ENCODE measurements at places on chromosomes 7 and 10.

DNA sequence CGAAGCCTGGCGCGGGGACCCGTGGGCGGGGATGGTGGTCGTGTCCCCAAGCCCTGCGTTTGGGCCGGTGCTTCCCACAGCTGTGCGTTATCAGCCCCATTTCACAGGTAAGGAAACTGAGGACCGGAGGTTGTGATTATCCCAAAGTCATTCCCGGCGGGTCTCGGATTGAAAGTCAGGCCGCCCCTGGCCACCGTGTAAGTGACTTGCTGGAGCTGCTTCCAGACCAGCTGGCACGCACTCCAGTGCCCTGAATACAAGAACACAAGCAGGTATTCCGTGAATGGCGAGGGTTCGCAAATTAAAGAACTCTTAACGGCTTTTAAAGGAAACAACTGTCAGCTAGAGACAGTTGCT lies 675 bp upstream of the ATE1 start:
- no peak for DNase-seq

DNA sequence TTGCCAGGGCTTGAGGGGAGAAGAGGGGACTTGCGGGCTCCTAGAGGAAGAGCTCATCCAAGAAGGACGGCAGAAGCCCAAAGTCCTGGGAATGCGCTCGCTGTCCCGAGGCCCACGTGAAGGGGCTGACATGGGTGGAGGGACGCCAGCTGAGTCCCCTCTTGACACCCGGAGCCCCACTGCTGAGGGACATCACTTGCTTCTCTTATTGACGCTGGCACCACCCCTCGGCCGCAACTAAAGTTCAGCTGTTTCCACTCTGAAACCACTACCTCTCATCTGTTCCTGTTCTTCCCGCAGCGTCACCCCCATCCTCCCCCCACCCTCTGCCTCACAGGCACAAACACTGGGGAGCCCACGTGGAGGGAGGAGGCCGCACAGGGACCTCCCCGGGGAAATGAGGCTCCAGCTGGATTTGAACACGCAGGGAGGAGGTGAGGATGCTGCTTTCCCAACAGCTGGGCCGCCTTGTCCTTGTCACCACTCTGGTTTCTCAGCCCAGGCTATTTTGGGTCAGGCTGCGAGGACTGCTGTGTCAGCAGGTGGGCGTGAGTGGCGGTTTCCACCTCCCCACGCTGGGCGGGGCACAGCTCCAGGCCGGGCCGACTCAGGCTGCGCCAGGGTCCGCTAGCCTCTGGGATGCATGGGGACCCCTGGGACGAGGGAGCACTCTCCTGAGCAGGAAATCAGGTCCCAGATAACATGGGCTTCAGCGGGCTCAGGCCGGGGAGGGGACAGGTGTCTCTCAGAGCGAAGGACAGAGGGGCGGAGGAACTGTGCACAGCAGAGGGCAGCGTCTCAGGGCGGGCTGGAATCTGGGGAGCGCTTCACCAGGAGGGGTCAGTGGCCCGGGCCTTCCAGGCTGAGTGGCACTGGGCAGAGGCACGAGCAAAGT lies 156.3 kb downstream of the ZNF248 start:
- DNase-seq = no peak

- no peak for DNase-seq
Observed at GRCh38 chr7:37698276-37698675, 14.7 kb downstream of the GPR141 start.

DNA sequence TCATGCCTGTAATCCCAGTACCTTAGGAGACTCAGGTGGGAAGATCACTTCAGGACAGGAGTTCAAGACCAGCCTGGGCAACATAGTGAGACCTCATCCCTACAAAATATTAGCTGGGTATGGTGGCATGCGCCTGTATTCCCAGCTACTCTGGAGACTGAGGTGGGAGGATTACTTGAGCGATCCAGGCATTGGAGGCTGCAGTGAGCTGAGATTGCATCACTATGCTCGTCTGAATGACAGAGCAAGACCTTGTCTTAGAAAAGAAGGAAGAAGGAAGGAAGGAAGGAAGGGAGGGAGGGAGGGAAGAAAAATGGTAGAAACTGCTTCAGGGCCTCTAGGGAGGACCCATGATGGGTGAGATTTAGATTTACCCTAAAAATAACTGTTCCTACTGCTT lies 112.3 kb downstream of the SPDYE5 start:
- no peak for DNase-seq

DNA sequence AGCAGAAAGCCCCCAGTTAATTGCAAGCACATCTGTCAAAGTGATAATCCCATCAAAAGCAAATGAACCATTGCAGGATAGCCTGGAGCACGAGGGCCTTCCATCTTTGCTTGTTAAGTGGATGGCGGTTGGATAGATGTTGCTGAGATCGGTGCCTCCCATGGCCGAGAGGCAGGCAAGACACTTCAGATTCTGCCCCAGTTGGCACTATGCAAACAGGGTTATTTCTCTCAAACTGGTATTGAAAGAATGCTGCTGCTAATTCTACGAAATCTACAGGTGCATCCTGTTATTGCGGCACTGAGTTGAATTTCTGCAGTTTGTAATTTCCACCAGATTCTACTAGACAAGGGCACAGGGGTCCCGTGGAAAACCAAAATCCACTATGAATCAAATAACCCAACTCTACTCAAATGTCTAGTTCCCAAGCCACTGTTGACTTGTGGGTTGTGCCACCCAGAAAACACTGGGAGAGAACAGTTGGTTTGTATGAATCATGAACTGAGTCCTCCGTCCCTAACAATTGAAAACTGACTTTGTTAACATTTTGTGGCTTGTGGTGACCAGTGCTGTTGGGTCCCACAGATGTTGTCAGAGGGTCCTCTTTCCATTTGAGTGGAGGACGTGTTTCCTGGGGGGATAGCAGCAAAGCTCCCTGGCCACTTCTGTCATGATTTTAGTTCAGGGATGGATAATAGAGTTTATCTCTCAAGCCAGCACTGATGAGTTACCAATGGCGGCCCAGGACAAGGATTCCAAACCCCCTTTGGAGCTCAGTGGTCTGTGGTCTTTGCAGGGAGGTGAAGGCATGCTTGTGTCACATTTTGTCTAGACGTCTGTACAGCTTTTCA lies 7.1 kb upstream of the IL2RA start:
- DNase-seq = no peak

- DNase-seq = peak; percentile 31
Observed at GRCh38 chr7:25798344-25798743, 353.7 kb upstream of the NFE2L3 start.

GRCh38 chr10:77180794-77181193 lies 456.8 kb downstream of the KCNMA1 start:
- peak; percentile 72 for DNase-seq

DNA sequence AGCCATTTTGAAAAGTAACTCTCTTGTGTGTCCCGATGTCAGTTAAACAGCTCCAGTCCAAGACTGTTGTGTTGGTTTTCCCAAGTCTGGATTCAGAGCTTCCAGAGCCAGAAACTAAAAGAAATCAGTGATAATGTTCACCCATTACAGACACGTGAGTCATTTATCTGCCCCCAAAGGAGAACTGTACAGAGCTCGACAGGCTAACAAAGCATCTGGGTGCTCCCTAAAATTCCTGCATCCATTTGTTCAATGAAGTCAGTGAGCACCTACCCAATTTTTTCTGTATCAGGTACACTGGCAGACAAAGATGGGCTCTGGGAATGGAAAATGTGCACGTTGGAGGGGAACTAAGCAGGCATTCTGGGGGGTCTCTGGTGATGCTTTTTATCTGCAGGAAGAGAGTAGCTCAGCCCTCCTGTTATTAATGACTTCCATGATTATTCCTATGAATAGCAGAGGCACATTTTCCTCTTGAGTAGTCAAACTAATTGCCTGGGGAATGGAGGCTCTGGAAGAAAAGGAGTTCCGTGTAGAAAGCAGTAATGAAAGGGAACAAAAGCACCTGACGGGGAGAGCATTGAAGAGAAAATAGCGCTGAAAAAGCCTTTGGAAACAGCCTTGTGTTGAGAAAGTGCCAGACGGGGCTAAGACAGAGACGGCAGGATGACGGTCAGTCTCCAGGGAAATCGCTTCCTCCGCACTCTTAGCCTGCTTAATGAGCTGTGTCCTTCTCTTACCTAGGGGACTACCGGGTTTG lies 75.3 kb downstream of the GAD2 start:
- no peak for DNase-seq

- no peak for DNase-seq
Observed at GRCh38 chr7:111785076-111785475, 222.8 kb upstream of the IMMP2L start.

GRCh38 chr10:71812016-71812912 lies 38.8 kb downstream of the PSAP start:
- peak; percentile 42 for DNase-seq

GRCh38 chr10:22314852-22315251 lies 1.3 kb upstream of the COMMD3 start:
- DNase-seq = no peak

DNA sequence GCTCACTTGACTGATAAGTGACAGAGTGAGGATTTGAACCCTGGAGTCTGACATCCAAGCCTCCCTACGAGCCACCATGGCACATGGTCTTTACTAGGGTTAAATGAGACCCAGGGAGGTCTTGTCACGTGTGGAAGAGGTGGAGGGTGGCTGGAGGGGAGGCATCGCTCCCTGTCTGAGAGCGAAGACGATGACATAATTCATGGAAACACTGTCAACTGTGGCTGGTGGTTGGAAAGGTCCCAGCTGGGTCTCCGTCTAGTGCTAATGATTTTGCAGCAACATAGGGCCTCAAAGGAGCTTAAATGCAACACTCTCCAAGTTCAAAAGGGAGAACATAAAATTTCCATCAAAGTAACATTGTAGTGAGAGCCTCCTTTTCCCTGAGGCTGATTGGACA lies 99.9 kb upstream of the BAIAP2L1 start:
- no peak for DNase-seq

DNA sequence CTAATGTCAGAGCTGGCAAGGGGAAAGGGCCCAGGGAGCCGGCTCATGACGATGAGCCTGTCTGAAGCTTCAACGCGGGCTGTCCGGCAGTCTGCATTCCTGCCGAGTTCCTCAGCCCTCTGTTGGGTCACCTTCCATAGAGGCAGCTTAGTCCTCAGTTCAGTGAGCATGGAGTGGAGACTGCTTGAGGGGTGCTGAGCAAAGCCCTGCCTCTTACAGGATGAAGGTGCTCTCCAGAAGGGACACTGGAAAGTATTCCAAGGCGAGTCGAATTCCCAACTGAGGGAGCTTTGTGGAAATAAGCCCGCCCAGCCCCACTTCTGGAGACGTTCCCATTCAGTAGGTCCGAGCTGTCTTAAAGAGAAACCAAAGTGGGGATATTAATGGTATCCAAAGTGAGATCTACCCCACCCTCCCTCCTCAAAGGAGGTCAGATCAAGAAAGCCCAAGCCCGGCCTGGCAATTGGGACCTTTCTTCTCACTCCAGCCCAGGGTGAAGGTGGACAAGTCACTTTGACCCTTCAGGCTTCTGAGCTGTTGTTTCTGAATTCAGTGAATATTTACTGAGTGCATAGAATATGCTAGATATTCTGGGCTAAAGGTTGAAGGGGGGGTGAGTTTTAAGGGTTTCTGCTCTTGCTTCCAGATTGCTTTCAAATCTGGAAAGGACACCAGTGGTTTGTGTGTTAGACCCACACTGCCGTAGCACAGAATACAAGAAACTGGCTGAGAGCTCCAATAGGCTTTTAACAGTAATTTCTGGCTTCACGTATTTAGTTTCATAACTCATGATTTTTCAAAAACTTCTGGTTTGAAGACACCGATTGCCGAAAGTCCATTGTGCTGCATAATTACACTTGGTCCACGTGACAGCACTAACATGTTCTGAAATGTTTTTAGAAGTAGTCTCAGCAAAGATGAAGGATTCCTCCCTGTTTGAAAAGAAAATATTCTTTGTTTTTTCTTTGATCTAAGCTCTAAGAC lies 3.5 kb downstream of the EGFR start:
- no peak for DNase-seq

GRCh38 chr10:66684581-66684980 lies 241.3 kb upstream of the LRRTM3 start:
- no peak for DNase-seq

GRCh38 chr10:44435196-44435595 lies 50.3 kb upstream of the CXCL12 start:
- DNase-seq = no peak

DNA sequence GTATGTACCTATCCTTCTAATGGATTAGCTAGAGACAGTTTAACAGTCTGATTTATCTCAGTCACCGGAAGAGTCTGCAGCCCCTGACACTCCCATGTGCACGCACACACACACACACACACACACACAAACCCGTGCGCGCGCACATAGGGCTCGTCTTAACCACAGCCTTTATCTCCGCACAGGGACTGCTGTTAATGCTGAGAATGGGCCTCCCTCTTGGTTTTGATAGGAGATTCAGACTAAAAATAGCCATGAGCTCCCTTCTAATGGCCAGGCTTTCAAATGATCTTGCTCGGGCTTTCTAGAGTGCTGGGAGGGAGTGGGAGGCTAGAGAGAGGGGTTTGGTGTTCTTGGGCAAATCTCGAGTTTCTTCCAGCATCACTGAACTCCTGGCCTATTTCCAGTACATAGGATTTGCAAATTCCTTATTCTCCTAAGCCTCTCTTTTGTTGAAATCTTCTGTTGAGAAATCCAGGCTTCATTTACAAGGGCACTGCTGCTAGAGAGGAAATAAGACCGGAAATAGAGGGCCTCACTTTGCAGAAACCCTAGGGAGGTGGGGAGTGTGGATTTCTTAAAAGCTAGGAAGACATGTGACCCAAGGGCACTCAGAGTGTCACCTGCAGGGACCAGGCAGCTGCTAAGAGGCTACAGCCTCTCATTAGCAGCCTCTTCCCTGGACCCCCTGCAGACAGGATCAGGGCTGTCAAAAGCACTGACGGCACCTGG lies 2.4 kb downstream of the TMEM72 start:
- no peak for DNase-seq

DNA sequence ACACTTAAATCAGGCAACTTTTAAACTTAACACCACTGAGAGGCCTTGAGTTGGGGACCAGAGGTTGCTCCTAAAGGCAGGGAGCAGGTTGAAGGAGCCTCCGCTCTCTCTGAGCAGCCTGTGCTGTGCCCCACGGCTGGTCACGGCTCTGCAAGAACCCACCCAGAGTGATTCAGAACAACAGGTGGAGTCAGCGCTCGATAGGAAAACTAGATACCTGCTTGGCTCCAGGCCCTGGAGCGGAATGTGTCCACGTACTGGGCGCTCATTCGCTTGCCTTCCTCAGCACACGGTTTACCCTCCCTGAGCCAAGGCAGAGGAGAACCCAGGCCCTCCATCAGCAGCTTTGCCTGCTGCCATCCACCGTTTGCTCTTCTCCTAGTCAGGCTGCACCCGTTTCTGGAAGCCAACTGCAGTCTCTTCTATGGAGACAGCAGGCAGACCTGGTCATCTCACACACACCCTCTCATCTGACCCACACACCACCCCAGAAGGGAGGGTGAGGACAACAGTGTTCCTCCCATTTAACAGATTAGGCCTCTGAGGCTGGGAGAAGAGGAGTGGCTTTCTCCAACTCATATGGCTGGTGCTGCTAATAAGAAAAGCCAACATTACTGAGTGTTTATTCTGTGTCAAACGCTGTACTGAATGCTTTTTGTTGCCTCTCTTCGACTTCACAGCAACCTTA lies 37.6 kb upstream of the PDCD4 start:
- DNase-seq = no peak

GRCh38 chr7:48426966-48427555 lies 255.8 kb downstream of the ABCA13 start:
- DNase-seq = peak; percentile 49

All from fibroblast of skin of back (primary cell).